ENCODE measurements at places on chromosomes 6 and 20.

DNA sequence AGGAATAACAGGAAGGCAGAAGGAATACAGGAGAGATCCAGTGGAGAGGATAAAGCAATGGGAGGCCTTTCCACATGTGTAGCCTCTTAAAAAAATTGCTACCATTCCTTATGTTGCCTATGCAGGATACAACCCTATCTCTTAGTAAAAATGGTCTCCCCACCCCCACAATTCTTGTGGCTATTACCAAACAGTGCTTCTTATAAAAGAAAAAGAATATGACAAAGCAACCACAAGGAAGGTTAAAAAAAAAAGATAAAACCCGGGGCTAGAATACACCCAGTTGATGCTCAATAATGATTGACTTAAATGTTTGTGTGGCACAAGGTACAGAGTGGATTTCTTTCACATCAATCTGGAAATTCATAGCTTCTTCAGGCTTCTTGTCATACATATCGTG is 250.9 kb downstream of the HIVEP2 start:
- DNase-seq, result no peak

DNA sequence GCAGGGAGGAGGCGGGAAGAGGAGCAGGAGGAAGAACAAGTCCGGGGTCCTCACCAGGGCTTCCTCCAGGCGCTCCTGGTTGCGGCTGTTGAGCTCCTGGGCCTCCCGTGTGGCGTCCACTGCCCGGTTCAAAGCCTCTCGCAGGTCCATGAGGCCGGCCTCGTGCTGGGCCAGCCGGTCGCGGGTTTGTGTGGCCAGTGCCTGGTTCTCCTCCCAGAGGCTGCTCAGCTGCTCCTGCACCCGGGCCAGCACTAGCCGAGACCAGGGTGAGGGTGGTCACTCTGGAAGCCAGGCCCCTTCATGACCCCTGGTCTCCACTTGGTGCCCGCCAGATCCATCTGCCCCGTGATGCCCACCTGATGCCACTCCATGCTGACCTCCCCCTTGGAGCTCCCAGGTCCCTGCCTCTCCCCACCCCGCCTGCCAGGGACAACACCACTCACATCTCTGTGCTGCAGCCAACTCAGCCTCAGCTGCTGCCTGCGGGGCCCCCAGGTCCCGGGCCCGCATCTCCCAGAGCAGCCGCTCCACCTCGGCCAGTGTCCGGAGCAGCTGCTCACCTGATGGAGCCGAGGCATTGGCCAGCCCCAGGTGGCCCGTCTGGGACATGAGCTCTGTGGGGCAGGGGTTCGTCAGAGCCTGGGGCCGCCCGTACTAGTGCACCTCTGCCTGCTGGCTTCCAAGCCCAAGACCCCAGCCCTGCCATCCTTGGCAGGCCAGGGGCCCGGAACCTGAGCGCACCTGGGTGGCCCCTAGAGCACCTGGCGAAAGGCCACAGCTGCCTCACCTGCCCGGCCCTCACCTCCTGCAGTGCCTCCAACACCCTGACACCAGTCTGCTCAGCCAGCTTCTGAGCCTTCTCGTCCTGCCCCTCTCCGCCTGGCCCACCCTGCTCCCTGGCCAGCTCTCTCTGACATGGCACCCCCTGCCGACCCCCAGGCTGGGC is 15.9 kb downstream of the ADRM1 start:
- DNase-seq, result no peak

- no peak for DNase-seq
Measured at GRCh38 chr6:21999012-21999528, 297.8 kb downstream of the PRL start.

GRCh38 chr6:163496205-163496604 is 81.7 kb downstream of the QKI start:
- DNase-seq, result no peak
